ENCODE measurements at places on chromosomes 2 and 18.

- DNase-seq = no peak
These were observed 219.7 kb upstream of the HS6ST1 start for GRCh38 chr2:128538396-128538795.

DNA sequence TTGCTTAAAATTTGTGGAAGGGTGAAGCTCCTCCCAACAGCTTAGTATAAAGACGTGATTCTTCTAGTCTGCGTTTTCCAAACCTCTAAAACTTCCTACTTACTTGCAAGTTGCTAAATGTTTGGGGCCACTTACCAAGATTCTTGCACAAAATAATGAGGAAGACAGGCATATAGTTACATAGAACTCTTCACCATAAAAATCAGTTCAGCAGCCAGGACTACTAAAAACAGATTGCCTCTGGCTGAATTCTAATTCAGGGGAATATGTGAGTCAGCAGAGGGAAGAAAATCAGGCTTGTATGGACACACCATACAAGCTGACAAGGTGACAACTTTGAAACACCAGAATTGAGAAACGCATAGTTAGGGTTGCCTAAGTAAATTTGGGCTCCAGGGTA is 2.8 kb upstream of the PEX13 start:
- DNase-seq = peak; percentile 35

DNA sequence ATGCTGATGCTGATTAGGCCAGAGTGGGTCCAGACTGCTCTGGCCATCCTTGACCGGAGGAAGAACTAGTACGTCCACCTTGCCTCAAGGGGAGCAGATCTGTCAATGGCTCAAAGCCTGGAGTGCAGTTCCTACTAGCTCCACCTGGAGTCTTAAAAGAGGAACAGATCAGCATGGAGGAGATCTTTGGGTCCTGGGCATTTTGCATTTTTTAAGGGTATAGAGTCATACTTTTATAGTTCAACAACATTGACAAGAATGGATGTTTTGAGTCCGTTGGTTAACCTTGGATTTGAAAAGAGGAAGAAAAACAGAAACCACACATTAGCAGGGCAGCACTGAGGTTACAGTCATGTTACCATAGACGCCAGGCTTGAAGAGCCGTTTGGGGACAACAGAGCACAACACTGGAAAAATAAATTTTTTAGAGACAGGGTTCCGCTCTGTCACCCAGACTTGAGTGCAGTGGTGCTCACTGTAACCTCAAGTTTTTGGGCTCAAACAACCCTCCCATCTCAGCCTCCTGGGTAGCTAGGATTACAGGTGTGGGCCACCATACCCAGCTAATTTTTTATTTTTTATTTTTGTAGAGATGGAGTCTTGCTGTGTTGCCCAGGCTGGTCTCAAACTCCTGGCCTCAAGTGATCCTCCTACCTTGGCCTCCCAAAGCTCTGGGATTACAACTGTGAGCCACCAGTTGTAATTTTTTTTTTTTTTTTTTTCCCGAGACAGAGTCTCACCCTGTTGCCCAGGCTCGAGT is 78.5 kb downstream of the PRKCE start:
- DNase-seq = peak; percentile 85

DNA sequence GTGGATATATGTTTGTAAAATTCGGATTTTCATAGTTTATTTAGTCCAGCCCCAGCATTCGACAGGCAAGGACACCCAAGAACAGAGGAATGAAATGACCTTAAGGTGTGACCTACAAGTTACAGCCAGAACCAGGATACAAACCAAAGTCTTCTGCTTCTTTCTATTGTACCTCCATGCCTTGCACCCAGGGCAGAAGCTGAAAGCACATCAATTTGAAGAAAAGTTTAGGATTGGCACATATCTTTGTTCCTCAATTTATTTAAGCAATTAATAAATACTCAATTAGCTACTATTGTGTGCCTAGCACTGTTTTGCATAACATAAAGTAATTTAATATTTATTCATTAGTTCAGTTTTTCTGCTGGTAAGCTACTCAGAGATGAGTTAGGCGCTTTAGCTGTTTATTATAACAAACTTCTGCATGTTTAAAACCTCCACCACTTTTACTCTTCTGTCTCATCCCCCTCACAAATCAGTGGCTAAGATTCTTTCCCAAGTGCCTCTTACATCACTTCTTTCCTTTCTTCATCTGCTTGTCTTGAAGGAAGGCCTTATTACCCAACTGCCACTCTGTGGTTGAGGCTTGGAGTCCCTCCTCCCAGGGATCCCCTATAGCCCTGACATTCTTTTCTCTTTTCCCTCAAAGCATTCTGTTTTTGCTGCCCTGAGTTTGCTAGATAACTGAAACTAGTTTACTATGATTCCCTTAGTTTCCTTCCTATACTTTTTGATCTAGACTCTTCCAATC is 37.1 kb upstream of the DARS1 start:
- DNase-seq = peak; percentile 89

DNA sequence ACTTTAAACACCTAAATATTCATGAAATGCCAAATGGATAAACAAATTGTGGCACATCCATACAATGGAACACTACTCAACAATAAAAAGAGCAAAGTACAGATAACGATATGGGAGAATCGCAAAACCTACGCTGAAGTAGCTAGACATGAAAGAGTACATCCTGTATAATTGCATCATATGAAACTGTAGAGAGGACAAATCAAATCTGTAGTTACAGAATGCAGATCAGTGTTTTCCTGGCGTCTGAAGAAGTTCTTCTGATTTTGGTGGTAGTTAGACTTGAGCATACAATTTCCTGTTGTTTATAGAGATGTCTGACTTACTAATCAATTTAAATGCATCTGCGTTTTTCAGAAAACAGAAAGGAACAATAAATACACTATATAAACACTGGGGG is 394.4 kb downstream of the SOCS6 start:
- no peak for DNase-seq

GRCh38 chr2:9593925-9594324 is 36.9 kb downstream of the YWHAQ start:
- peak; percentile 29 for DNase-seq

- DNase-seq = no peak
These were observed 101.2 kb upstream of the FSHR start for GRCh38 chr2:49255409-49255971.

DNA sequence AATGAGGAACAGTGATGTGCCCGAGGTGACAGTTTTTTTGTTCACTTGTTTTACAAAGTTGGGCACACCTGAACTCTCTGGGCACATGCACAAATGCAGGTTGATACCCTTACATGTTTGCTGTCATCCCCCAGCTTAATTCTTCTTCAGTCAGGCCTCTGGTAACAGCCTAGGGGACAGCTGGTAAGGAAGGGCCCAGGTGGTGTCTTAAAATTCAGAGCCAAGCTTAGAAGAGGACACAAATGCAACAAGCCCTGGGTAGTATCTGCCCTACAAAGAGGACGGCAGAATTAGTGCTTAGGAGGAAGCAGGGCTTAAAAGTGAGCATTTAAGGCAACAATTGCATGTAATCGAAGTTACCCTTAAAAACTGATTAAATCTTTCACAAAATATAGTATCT is 171.9 kb upstream of the ACAA2 start:
- no peak for DNase-seq

GRCh38 chr2:28665041-28665704 is 86.5 kb upstream of the PPP1CB start:
- no peak for DNase-seq

GRCh38 chr2:55051026-55051866 is 995 bp upstream of the RTN4 start:
- DNase-seq = peak; percentile 90

DNA sequence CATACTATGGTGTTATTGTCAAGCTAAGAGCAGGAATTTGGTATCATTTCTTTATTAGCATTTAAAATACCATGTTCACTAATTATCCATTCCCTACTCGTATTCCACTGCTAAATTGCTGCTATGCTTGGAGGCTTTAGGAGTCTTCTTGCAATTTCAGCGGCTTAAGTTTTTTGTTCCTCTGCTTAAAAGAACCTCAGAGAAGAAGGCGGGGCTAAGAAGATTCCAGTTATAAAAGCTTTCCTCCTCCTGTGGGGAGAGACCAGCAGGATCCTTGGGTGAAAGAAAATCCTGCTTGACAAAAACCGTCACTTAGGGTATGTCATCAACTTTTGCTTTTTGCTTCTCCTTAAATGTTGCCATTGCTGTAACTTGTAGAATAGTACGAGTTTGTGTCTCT is at the start of gene TRPM8:
Gene TRPM8 (plus strand): TSS at position 258 of the 400 bp plus-strand sequence. CDS start 9,165 bp downstream, outside the sequence.
- DNase-seq = no peak

DNA sequence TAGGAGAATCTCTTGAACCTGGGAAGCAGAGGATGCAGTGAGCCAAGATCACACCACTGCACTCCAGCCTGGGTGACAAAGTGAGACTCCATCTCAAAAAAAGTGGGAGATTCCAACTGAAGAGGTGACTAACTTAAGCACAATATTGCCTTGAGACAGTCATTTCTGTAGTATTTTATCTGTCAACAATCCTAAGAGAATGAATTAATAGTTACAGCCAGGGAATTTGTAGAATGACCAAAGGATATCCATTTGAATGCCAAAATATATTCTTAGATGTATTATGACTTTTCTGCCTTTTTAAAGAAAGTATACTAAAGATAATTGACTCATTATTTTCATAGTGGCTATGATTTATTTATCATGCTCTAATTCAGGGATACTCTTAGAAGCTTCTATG is 40.7 kb upstream of the CCDC150 start:
- no peak for DNase-seq

GRCh38 chr2:165870346-165870745 is 76.3 kb upstream of the GALNT3 start:
- no peak for DNase-seq

GRCh38 chr18:22348521-22349316 is 69.0 kb downstream of the CTAGE1 start:
- no peak for DNase-seq

GRCh38 chr2:105373895-105374401 is 24.9 kb downstream of the FHL2 start:
- no peak for DNase-seq
